ENCODE measurements at places on chromosomes 5 and 9. TPM values are rescaled to one million over a fixed set of nuclear protein-coding genes. Genes with fewer than 3 reads are reported as not detected.

PCSK5 gene
- polyA plus RNA-seq, result 6.3 TPM

NXNL2 gene
- 1.2 TPM for polyA plus RNA-seq

CYSRT1 gene
- 1.9 TPM for polyA plus RNA-seq

FOXD4L5 gene
- 0.46 TPM for polyA plus RNA-seq

SARDH gene
- polyA plus RNA-seq, result 9.8 TPM

CTXN3 gene
- 0.17 TPM for polyA plus RNA-seq

TLX3 gene
- not detected for polyA plus RNA-seq

ZNF366 gene
- 3.6 TPM for polyA plus RNA-seq

RGS7BP gene
- 10.6 TPM for polyA plus RNA-seq

GAPT gene
- polyA plus RNA-seq, result 0.75 TPM

KIAA1191 gene
- polyA plus RNA-seq, result 161 TPM

ERMP1 gene
- polyA plus RNA-seq, result 24.1 TPM

PCDHA1 gene
- 0.08 TPM for polyA plus RNA-seq

SHLD3 gene
- polyA plus RNA-seq, result 4.1 TPM

POU4F3 gene
- polyA plus RNA-seq, result 0.13 TPM

PHF2 gene
- 46.6 TPM for polyA plus RNA-seq

EDIL3 gene
- 51.9 TPM for polyA plus RNA-seq
